ENCODE measurements at places on chromosomes 16 and 17.

GRCh38 chr16:90057738-90058173 lies 19.4 kb downstream of the PRDM7 start:
- no peak for DNase-seq

GRCh38 chr17:49327835-49328784 lies 33.9 kb downstream of the ZNF652 start:
- DNase-seq = no peak

DNA sequence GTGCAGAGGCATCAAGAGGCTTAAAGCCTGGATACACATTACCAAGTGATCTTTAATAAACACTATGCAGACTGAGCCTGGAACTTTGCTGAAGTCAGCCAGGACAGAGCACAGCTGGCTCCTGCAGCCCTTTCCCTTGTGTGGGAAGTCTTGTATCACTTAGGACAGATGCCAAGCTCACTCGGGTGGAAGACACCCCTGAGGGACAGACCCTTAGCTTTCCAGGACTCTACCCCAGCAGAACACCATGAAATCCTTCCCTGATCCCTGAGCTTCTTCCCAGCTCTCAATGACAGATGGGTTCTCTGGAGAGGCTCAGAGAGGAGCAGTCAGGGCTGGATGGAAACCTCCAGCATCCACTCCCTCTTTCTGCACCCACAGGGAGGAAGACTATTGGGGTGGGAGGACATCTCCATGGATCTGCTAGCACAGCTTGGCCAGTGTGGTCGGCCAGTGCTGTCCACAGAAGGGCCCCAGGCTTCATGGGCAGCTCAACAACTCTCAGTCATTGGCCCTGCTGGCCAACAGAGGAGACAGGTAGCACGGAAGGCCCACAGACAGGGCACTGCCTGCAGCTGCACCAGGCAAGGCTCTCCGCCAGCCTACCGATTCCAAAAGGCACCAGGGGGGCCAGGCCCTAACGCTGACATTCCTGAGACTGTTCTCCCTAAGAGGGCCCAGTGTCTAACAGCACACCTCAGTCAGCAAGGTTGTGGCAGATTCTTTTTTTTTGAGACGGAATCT lies 15.9 kb downstream of the RAB5C start:
- DNase-seq = no peak

- DNase-seq = no peak
Observed at GRCh38 chr17:57466521-57466920, 210.2 kb downstream of the MSI2 start.

Data from prostate gland (tissue), 2 donors.